NCI-H1436 treated with DMSO at 0.1 percent for 48 hours (cell line): ENCODE measurements at places on chromosomes 11 and 22.

GRCh38 chr11:20627701-20628100 is 28.3 kb downstream of the SLC6A5 start:
- DNase-seq: no peak

DNA sequence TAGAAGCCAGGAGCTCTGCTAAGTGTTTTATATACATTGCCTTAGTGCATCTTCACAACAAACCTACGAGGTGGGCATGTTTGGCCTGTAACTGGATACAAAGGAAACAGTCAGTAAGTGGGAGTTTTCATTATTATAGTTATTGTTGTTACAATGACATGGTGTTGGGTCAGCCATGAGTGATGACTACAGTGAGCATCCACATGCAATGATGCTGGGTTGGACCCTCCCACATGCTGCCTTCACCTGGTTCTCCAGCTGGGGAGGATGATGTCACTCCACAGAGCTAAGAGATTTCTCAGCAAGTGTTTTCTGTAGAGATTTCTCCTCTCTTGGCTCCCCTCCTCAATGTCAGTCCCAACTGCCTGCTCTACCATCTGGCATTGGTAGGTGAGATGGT is 59.3 kb downstream of the EHF start:
- no peak for DNase-seq

GRCh38 chr11:7220636-7221035 is 31.1 kb upstream of the SYT9 start:
- no peak for DNase-seq

DNA sequence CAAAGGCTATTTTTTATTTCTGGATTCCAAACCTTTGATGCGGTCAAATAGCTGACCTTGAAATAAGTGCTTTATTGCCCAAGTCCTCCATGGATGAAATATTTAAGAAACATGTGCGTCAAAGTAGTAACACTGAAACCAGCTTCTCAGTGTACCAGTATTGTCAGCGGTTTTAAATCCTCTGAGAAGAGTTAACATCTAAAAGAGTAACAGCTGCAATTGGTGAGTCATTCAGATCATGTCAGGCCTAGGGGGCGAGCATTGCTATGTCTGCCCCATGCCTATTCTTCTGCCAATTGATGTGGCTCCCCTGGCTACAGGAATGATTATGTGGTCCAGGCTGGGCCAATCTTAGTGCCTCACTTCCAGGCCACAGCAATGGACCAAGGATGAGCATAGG is 263.3 kb upstream of the SORL1-AS1 start:
- no peak for DNase-seq

DNA sequence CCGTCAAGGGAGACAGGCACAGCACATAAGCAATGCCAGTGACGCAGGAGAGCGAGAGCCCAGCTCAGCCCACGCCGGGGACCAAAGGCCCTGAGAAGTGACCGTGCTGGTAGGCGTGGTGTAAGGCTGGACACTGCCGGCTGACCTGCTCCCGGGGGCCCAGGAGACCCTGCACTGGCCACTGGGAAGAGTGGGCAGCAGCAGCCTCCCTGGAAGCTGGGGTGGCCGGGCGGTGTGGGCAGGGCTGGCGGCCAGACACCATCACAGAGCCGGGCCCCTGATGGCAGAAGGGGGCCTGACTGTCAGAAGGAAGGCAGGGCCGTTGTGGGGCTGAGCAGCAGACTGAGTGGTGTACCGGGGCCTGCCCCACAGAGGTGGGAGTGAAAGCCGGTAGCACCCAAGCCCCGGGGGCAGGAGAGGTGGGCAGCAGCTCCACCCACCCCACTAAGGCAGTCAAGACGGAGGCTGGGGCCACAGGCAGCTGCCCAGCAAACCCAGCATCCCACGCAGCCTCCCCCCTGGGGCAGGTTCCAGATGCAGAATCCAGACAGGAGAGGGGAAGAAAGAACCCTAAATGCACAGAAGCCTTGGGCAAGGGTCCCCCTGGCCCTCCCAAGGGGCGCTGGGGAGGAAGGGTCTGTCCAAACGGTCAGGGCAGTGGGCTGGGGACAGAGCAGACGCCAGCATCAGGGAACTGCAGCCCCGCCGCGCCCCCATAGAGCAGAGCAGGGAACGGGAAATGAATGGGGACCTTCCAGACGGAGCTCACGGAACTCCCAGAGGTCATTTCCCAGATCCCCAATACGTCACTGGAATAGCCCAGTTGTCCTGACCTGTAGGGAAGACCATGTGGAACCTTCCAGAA is 205.2 kb downstream of the BRD1 start:
- no peak for DNase-seq

DNA sequence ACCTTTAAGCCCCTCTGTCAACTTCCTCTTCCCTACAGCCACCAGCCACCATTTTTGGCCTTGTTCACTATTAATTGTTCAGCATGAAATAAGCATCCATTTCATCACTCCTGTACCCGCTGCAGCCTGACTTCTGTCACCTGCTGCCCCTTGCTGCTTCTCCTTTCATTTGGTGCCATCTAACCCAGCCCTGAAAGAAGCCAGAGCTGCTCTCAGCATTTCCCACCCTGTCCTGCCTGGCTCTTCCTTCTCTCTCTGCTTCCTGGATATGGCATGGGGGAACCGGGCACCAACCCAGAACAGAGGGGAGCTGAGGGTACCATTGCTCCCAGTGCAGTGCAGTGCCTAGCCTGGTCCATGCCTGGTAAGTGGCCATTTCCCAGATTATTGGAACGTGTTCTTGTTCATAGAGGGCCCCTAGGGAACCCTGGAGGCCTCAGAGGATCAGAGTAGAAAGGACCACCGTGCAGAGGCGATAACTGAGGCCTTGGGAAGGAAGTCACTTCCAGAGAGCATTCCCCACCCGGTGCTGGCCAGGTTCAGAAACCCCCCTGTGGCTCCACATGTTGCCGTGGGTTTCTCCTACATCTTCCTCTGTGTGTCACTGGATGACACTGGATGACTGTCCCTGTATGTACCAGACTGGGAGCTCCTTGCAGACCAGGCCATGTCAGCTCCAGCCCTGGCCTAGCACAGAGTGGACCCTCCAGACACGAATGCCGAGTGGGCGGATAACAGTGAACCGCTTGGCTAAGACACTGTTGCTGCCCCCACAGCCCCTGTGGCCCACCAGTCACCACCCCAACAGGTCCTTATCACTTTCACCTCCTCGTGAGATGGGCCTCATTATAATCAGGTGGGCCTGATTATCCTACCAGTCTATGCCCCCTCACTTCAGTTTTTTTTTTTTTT is 4.7 kb downstream of the YDJC start:
- DNase-seq: no peak

DNA sequence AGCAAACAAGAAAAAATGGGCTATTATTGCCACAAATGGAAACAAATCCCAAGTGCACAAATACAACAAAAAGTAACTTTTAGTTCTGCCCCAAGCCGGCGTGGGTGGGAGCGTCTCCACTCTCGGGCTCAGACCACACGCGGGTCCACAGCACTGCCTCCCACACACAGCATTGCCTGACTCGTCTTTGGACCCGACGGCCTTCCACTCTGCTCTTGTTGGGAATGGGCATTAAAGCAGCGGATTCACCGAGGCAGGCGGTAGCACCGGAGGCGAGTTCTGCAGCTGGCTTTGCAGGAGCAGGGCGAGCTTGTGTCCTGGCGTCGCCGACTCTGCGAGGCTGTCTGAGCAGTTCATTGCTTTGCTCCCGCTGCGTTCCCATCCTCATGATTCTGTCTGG is 23.0 kb downstream of the NADSYN1 start:
- DNase-seq: no peak

- no peak for DNase-seq
These were observed 80.3 kb downstream of the FBLN1 start for GRCh38 chr22:45582955-45583320.

GRCh38 chr11:70650075-70650909 is 252.0 kb downstream of the CTTN start:
- DNase-seq: no peak

DNA sequence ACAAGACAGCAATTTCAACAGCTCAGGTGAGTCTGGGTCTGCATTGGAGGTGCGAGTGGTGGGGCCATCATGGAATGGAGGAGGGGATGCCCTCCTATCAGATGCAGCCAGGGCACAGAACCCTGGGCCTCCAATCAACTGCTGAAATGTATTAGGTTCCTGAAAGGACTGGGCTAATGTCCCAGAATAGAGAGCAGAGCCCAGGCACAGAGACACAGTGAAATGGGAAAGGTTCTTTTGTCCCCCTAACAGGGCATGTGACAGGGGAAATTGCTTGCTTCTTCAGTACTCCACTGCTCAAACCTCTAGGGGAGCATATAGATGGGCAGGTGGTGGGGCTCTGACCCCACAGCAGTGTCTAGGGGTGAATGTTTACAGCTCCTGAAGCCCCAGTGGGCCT is 87.3 kb upstream of the CLPB start:
- DNase-seq: no peak

GRCh38 chr11:66834943-66835342 is 8.3 kb upstream of the RCE1 start:
- no peak for DNase-seq

GRCh38 chr11:28969832-28970231 is 861.6 kb downstream of the METTL15 start:
- DNase-seq: no peak

GRCh38 chr11:2670541-2671100 is 29.2 kb downstream of the KCNQ1OT1 start:
- no peak for DNase-seq

DNA sequence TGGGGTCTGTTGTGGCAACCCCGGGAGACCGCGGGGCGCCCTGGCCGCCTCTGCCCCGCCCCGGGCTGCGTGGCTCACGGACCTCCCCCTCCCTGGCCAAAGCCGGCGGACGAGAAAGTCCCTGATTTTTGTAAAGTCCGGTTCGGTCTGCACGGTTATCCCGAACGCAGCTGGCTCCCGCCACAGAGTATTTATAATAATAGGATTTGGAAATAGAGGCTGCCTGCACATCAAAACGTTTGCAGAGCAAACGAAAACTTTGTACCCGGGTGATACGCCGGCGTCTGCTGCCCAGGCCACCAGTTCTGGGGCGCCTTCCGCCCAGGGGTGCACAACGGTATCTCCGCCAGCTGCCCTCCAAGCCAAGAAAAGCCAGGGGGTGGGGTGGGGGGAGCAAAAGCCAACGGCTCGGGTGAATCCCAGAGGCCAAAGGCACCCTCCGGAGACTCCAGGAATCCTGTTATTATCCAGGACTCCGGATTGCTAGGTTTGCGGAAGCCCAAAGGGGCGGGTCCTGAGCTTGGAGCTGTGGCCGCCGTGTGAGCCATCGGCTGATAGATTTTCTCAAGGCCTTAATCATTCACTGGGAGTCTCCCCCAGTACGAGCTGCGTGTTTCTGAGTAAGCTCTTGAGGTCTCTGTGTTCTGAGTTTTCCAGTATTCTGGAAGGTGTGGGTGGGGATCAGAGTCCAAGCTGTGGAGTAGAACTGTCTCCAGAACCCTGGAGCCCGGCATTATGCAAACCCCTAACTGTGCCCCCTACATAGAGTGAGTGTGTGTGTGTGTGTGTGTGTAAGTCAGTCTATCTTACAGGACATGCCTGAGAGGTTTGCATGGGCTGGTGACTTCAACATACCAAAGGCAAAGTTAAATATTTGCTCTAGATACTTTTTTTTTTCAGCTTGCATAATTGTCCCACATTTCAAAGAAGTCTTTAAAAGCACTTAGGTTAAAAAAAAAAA is 673 bp upstream of the SHANK2 start:
- no peak for DNase-seq

GRCh38 chr11:67120881-67121710 is 2.0 kb downstream of the KDM2A start:
- no peak for DNase-seq

- DNase-seq: no peak
These were observed 10.9 kb downstream of the FADS3 start for GRCh38 chr11:61880454-61880853.

GRCh38 chr11:69650832-69651344 is 9.9 kb downstream of the CCND1 start:
- no peak for DNase-seq

DNA sequence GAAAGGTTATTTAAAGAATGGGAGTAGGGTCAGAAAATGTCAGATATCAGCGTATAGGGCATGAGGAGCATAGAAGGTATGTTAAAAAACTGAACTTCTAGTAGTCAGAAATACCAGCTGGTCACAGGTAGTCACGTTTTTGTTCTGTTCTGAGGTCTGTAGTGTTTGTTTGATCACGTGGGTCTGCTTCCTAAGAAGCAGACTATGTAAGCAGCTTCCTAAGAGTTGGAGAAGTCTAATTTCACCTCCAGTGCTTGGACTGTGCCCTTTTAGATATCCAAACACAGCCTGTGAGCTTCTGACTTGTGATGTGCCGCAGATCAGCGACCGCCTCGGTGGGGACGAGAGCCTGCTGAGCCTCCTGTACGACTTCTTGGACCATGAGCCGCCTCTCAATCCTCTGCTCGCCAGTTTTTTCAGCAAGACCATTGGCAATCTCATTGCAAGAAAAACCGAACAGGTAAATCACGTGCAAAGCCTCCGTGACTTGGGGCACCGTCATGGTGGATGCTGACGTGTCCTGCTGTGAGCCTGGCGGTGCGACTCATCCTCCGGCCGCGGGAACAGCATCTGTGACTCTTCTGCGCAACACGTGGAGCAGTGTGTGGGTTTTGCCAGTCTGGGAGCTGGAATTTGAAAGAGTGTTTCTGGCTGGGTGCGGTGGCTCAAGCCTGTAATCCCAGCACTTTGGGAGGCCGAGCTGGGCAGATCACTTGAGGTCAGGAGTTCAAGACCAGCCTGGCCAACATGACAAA is 63.5 kb downstream of the PPP6R2 start:
- DNase-seq: no peak

DNA sequence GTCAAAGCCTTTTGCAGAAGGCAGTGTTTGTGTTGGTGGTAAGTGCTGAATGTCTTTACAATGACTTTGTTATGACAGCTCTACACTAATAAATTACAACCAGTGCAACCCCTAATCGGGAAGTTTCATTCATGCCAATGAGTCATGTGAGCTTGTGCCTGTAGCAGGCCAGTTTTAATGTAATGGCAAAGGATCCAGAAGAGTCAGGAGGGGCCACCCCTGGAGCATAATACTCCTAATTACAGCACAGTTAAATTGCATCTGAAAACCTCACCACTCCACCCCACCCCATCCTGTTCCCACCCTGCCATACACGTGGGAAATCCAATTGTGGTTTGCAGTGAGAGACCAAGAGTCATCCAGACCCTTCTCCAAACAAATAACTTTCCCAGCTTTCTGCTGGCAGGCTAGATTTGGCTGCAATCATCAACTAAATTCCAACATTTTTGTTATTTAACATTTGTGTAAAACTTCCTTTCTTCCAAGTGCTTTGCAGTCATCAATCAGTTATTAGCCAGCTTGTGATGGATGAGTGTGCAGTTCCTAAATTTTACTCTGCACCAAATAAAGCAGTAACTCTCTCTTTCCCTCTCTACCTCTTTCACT is 277.3 kb upstream of the FAT3 start:
- no peak for DNase-seq

GRCh38 chr11:128813729-128814128 is 53.4 kb downstream of the KCNJ1 start:
- no peak for DNase-seq

- DNase-seq: no peak
These were observed 35.4 kb downstream of the ASCL2 start for GRCh38 chr11:2234963-2235362.

- no peak for DNase-seq
These were observed 53.5 kb downstream of the MYO18B start for GRCh38 chr22:25795478-25795877.
